ENCODE measurements at places on chromosomes 1 and 21.

DNA sequence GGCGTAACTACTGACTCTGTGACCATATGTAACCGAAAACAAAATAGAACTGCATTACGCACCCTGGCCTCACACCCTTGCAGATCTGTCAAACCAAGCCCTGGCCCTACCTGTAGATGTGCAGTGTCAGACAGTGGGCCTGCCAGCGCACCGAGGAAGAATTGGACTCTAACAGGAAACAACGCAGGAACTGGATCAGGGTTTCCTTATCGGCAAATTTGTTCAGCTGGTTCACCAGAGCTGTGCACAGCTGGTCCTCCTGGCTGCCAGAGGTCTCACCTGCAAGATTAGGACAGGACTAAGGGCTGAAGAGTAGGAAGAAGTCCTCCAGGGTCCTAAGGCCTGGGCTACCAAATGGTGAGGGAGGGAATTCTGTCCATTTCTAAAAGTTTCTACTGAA, 90.0 kb downstream of the UBR4 start:
- DNase-seq: no peak

- DNase-seq: no peak
Observed at GRCh38 chr1:154295408-154296235, 23.2 kb downstream of the HAX1 start.

DNA sequence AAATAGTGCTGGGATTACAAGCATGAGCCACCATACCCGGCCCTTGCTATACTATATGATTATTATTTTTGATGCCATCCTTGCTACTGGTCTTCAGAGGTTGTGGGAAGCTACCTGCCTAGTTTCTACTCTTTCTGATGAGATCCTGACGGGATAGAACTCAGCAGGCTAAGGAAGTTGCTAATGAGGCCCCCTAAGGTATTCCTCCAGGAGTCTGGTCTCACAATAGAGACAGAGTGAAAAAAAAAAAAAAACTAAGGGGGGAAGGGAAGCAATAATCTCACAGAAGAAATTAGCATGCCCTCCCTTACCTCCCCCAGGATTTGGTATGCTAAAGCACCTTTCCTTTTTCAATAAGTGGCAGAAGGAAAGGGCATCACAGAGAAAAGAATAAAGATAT, 17.6 kb downstream of the INTS3 start:
- DNase-seq: no peak

GRCh38 chr1:1996207-1996651, 7.4 kb downstream of the CFAP74 start:
- no peak for DNase-seq

- no peak for DNase-seq
Observed at GRCh38 chr1:1039145-1039910, 19.4 kb downstream of the AGRN start.

- no peak for DNase-seq
Observed at GRCh38 chr1:153253693-153254092, 5.8 kb upstream of the LORICRIN start.

- no peak for DNase-seq
Observed at GRCh38 chr1:116740296-116740695, 13.9 kb upstream of the CD2 start.

GRCh38 chr21:28693476-28693875, 299.2 kb downstream of the LTN1 start:
- DNase-seq: no peak

Measured in stimulated activated naive CD8-positive, alpha-beta T cell treated with anti-CD3 and anti-CD28 coated beads, Interleukin-15, amount 100 ng/mL, for 72 hours (primary cell).